ENCODE measurements at places on chromosomes 13 and 19.

GRCh38 chr13:35836446-35836845 is 294.7 kb downstream of the DCLK1 start:
- DNase-seq = no peak

- DNase-seq = no peak
Observed at GRCh38 chr13:53368948-53369347, 340.3 kb downstream of the OLFM4 start.

GRCh38 chr19:41354343-41354953 is 726 bp upstream of the TGFB1 start:
- DNase-seq = no peak

- DNase-seq = no peak
Observed at GRCh38 chr13:74067818-74068217, 66.4 kb downstream of the KLF12 start.

- peak; percentile 53 for DNase-seq
Observed at GRCh38 chr19:30070968-30071632, 129.1 kb downstream of the URI1 start.

GRCh38 chr19:43699506-43700394 is 16.1 kb upstream of the IRGC start:
- peak; percentile 46 for DNase-seq

DNA sequence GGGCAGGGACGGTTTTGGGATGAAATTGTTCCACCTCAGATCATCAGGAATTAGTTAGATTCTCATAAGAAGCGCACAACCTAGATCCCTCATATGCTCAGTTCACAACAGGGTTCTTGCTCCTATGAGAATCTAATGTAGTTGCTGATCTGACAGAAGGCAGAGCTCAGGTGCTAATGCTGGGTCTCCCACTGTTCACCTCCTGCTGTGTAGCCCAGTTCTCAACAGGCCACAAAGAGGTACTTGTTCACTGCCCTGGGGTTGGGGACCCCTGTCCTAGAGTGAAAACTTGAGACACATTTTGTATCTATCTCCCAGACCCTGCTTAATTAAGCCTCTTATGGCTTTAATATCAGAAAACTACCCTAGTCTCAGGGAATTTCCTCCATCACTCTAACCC is 966.0 kb downstream of the PCDH17 start:
- no peak for DNase-seq

- DNase-seq = peak; percentile 52
Observed at GRCh38 chr13:101875717-101876393, 423.4 kb downstream of the ITGBL1 start.

DNA sequence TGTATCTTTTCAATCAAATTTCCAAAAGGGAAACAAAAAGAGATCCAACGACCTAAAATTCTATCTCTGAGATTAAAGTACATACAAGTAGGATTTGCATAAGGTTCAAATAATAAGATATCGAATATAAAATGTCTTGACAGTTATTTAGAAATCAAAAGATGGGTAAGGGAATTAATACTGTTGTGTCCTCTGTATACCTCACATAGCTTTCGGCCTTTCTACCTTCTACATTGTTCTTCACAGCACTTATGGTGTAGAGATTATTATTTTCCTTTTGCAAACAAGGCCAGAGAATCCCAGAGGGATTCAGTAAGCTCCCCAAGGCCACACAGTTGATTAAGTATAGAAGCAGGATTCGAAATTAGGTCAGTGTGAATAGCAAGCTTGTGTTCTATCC is 403.6 kb downstream of the SPRY2 start:
- DNase-seq = no peak

GRCh38 chr19:19004144-19004543 is 29.2 kb downstream of the SUGP2 start:
- no peak for DNase-seq

DNA sequence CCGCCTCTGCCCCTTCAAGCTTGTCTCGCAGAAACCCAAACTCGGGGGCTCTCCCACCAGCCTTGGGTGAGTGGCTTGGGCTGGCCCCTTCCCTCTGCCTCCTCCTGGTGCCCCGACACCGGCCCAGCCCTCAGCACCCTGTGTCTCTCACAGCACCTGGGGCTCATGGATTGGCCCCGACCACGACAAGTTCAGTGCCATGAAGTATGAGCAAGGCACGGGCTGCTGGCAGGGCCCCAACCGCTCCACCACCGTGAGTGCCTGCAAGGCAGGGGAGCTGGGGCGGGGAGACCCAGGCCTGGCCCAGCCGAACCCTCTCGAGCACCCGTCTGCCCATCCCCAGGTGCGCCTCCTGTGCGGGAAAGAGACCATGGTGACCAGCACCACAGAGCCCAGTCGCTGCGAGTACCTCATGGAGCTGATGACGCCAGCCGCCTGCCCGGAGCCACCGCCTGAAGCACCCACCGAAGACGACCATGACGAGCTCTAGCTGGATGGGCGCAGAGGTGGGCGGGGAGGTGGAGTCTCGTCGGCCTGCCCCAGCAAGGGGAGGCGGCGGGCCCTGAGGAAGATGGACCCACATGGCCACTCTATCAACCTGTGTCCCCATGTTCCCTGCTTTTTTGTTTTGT is 13.6 kb downstream of the PRKCSH start:
- no peak for DNase-seq

DNA sequence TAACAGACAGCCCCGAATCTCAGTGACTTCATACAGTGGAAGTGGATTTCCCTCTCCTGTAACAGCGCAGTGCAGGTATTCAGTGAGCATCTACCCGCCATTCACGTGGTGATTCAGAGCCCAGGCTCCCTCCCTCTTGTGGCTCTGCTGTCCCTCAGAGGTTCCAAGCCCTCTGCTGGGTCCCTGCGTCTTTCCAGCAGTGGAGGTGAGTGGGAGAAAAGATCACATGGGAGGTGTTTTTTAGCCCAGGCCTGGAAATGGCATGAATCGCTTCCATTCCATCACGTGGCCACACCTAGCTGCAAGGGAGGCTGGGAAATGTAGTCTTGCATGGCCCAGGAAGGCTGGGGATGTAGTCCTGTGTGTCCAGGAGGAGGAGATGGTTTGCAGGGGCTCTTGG is 61.4 kb downstream of the DPF1 start:
- DNase-seq = no peak

DNA sequence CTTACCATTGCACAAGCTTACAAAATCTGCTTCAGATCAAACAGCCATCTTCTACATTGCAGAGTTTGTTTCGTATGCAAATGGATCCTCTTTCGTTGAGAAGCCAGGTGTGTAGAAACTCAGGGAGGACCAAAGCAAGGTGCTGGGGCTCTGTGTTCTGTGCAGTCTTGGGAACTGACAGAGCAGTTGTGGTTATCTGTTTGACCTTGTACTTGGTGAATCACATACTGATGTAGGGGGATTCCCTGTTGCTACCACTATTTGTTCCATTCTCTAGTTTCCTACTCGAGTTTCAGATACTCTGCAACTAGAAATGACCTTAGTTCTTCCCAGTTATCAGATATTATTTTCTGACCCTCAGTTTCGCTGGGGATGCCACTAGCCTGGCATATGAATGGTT is 95.2 kb upstream of the CLDN10 start:
- DNase-seq = no peak

DNA sequence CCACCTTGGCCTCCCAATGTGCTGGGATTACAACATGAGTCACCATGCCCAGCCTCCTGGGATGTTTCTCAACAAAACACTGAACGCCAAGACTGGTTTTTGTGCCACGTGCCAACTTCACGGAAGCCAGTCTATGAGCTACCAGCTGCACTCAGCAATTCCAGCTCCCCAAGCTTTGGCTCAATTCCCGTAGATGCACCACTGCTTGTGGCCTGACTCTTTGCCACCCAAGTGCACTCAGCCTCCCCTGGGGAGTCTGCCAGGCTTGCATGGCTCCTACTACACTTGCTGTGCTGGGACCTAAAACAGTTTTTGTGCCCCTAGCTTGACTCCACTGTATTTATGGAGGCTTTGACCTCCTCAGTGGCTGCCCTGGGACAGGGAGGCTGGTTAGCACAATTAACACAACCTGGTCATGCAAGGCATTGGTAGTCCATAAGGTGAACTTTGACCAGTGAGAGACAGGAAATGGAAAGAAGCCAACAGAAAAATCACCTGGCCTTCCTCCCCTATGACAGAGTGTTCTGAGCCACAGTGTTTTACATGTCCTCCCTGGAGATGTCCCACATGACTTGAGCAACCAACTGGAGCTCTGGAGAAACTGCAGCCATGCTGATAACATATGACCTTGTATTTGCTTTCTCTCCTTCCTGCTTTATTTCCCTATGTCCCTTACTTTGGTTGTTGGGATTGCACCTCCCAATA is 1173.1 kb downstream of the UQCRFS1 start:
- DNase-seq = peak; percentile 27

- no peak for DNase-seq
Observed at GRCh38 chr13:48749699-48750473, 96.2 kb downstream of the CYSLTR2 start.

DNA sequence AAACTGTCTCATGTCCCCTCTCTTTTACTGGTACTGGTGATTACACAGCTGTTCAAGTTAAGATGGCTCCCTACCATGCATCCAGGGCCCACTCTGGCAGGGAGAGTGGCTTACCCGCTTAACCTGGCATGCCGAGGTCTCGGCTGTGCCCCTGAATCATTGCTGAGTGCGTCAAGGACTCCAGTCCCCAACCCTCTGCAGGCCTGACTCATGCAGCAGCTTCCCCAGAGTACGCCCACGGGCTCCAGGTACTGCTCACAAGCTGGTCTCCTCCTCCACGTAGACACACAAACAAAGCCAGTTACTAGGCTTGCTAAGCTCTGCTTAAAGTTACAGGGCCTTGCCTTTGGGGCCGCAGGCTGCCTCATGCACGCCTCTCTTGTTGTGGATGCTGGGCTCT is 447.4 kb downstream of the COG6 start:
- no peak for DNase-seq

DNA sequence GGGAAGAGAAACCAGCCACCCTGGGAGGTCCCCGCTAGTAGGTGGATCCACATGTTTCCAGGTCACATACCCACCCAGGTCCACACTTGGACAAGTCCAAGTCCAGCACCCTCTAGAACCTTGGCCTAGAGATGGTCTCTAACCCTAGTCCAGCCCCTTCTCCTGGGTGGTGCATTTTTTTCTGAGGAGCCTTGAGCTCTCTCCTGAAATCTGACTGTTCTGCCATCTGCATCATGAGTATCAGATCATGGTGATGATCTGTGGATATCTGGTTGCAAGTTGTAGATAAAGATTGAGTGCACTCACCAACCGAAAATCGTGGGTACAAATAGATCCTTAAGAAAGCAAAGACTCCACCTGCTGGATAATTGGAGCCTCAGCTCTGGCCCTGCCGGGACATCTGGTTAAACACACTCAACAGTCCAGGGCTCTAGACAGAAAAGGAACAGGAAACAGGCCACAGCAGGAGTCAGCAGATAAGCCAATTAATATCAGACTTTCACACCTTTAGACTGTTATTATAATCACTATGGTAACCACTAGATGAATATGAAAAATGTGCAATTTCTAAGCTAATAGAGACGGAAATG is 41.1 kb downstream of the GPR12 start:
- DNase-seq = no peak

DNA sequence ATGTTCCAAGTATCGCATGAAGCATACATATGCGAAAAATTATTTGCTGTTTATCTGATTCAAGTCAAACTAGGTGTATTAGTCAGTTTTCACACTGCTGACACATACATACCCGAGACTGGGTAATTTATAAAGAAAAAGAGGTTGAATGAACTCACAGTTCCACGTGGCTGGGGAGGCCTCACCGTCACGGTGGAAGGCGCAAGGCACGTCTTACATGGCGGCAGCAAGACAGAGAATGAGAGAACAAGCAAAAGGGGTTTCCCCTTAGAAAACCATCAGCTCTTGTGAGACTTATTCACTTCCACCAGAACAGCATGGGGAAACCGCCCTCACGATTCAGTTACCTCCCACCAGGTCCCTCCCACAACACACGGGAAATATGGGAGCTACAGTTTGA is 13.0 kb upstream of the PROZ start:
- DNase-seq = no peak

GRCh38 chr13:22925881-22926747 is 254.7 kb upstream of the SGCG start:
- DNase-seq = peak; percentile 60

DNA sequence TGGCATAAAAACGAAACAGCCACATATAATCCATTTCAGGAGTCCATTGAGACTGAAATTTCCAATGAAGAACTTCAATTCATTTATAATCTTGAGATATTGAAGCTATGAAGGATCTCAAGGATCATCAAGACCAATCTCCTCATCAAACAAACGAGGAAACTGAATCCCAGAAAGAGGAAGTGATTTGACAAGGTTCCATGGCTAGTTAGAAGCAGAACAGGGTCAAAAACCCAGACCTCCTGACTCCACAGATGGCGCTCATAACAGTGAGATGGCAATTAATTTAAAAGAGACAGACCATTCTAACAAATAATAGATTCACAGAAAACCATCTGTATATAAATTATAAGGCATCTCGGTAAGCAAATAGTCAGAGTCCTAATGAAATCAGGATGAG is 229.7 kb downstream of the KCTD12 start:
- no peak for DNase-seq

DNA sequence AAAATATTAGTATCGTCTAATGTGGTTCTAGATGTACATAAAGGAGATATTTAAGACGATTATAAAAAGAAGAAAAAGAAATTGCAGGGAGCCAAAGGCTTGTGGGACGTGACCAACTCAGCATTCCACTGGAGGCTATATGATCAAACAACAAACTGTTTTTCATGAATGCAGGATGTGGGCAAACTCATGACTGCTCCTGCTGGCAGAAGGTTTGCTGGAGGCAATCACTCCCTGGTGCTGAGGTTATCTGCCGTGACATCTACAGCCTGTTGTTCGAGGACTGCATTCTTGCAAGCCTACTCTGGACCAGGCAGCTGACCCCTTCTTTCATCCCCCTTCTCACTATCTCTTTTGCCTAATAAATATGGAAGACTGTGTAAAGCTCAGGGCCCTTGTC is 518.1 kb downstream of the UQCRFS1 start:
- no peak for DNase-seq

DNA sequence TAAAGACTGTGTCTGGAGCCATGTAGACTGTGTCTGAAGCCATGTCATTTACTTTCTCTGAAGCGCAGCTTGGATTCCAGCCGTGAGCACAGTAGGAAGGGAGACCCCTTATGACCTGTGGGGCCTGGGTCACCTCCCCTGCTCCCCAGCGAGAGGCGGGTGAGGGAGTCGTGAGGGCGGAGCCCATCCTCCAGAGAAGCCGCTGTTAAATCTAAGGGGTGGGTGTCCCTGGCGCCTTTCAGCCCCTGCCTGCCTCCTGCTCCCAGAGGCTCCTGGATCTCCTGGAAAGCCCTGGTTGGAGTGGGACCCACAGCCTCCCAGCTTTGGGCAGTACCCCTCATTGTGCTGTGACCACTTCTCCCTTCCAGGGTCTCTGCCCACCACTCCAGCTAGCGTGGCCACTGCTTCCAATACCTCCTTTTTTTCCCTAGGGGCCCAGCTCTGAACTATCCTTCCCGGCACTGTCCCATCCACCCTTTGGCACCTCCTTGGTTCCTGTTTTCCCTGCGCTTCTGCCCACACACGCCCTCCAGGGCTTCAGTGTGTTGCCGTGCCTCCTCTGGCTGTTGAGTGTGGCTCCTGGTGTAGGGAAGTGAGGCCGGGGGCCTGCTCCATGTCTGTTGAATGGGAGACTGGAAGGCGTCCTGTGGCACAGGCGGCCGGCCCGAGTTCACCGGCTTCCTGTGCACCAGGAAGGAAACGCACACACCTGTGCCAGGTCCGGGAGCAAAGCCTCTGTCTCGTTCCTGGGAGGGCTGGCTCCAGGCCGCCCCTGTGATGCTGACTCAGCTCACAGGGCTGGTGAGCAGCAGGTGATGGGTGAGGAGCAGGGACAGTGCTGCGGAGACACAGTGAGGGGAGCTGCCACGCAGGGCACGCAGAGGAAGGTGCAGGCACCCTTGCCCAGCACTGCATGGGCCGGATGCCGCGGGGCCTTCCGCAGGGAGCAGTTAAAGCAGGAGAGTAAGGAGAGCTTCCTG is 29.4 kb downstream of the ATP4B start:
- peak; percentile 11 for DNase-seq

GRCh38 chr19:35777086-35777841 is 1.9 kb downstream of the ARHGAP33 start:
- DNase-seq = no peak

All from right lobe of liver (tissue), 6 donors.